ENCODE measurements at places on chromosomes 5 and 9.

DNA sequence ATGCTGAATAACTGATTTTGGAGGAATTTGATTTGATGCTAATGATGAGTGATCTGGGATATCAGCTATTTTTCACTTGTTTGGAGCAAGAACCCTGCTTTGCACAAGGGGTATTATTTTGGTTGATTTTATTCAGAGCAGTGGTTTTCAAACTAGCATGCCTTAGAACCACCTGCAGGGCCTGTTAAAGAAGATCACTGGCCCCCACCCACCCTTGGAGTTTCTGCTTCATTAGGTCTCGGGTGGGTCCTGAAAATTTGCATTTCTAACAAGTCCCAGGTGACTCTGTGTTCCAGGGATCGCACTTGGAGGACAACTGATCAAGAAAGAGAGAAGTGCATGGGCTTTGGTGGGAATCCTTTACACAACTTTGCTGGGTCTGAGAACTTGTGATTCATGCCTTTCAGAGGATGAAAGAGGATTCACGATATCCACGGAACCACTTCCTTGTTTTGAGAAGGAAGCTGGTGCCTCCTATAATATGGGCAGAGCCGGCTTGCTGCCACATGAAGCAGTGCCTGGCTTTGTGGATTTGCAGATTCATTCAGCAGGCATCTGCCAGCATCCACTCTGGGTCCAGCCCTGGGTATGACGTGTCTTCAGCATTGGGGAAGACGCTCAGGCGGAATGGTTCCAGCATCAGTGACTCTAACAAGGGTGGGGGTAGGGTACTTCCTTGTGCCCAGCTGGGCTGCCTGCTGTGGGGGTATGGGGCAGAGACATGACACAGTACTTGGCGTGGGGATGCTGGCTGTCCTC is 106.6 kb upstream of the PITX1 start:
- no peak for DNase-seq

DNA sequence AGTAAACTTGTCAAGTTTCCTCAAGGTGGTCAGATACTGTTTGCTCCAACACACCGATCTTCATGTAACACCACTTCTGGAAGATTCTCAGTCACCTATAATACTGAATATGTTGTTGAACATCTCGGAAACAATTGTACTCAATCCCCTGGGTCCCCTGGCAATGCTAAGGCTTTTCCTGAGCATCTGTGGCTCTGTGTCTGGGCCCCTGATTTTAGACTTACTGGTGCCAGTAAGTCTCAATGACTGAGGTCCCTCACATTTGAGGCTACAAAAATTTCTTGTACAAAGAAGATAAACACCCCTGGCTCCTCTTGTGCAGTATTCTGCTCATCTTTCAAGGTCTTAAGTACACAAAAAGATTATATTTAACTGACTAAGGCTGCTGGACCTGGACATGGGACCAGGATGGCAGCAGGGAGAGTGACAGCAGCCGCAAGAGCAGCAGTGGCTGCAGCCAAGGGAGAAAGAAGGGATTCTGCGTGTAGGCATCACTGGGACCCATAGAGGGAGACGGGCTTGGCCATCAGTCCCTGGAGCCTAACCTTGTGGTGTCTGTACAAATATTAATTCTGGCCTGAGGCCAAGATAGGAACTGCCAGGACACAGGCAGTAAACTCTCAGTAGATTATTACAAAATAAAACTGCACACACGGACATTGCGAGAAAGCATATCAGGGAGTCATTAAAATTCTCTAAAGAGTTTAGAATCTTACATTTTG is 49.0 kb upstream of the TNPO1 start:
- DNase-seq, result peak; percentile 65

GRCh38 chr9:71115448-71115975 is 5.9 kb downstream of the TRPM3 start:
- DNase-seq, result no peak

- no peak for DNase-seq
Observed at GRCh38 chr9:131651599-131651998, 88.3 kb downstream of the RAPGEF1 start.

All from left lobe of liver (tissue), 2 donors.